ENCODE measurements at places on chromosomes 2 and 18. TPM values are rescaled to one million over a fixed set of nuclear protein-coding genes. Genes with fewer than 3 reads are reported as not detected.

Gene ZEB2
- not detected for total RNA-seq

Gene SERPINB4
- total RNA-seq, result 10.8 TPM

Gene COLEC12
- 0.24 TPM for total RNA-seq

Gene SEH1L
- total RNA-seq, result 90.4 TPM

Gene INPP5D
- total RNA-seq, result 66.3 TPM

Gene ROCK1
- total RNA-seq, result 26.0 TPM

Gene SLC23A3
- total RNA-seq, result 0.43 TPM

Measured in tracheal epithelial cell (primary cell).